ENCODE measurements at places on chromosomes 7 and 10.

GRCh38 chr10:102234888-102235597 is 6.3 kb downstream of the PITX3 start:
- peak; percentile 56 for DNase-seq

DNA sequence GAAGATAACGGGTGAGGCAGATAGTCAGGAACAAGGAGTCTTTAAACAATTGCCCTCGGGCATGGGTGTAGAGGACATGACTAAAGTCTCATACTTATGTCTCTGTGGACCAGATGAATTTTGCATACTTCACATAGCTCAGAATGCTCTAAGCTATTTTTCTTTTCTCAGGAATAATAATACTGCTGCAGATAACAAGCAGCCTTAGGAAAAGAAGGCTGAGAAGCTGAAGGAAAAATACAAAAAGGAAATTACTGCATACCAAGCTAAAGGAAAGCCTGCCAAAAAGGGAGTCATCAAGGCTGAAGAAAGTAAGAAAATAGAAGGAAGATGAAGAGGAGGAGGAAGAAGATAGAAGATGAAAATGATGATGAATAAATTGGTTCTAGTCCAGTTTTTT is 13.4 kb upstream of the ERCC6 start:
- no peak for DNase-seq

DNA sequence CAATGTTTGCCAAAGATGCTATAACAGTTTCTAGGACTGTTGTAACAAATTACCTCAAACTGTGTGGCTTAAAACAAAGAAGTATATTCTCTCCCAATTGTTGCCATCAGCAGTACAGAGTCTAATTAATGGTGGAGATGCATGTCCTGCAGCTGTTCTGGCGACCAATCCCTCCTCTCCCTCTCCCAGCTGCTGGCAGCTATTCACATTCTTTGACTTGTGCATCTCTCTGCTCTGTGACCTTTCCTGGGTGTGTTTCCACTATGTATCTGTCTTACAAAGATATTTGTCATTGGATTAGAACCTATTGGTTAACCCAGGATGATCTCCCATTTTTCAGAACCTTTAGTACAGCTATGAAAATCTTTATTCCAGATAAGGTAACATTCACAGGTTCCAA is 561.7 kb upstream of the POM121L12 start:
- no peak for DNase-seq

DNA sequence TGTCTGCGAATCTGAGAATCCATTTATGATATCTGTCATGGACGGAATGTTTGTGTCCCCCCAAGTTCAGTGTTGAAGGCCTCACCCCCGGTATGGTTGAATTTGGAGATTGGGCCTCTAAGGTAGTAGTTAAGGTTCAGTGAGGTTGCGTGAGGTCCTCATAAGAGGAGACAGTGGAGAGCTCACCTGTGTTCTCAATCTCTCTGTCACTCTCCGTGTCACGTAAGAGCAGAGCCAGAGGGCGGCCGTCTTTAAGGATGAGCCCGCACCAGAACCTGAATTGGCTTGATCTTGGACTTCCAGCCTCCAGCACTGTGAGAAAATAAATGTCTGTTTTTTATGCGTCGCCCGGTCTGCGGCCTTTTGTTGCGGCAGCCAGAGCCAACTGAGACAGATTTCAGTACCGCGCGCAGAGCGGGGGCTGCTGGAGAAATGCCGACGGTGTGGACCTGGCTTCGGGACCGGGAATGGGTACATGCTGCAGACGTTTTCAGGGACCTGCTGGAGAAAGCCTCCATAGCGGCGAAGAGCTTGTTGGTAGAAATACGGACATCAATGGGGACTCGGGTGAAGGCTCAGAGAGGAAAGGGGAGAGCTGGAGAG is 40.2 kb downstream of the WDR37 start:
- peak; percentile 64 for DNase-seq

- DNase-seq = no peak
Measured at GRCh38 chr10:59593768-59594167, 115.9 kb downstream of the SLC16A9 start.

DNA sequence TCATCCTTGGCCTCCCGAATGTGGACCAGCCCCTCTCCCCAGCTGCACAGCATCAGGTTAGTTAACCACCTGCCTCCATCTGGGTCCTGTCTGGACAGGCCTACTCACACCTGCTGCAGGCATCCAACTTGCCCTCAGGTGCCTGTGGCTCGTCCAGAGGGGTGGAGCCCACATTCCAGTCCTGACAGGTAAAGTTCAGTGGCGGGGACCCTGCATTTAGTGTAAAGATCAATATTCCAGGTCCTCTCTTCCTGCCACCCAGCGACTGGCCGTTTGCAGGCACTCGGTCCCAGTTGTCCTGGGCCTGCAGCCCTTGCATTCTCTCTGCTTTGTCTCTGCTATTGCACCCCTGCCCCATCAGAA is 15.0 kb downstream of the HTRA1 start:
- DNase-seq = peak; percentile 81

GRCh38 chr10:31770307-31770902 is 158.2 kb downstream of the ARHGAP12 start:
- DNase-seq = no peak

GRCh38 chr7:155638366-155638765 is 6.1 kb upstream of the RBM33 start:
- DNase-seq = no peak

DNA sequence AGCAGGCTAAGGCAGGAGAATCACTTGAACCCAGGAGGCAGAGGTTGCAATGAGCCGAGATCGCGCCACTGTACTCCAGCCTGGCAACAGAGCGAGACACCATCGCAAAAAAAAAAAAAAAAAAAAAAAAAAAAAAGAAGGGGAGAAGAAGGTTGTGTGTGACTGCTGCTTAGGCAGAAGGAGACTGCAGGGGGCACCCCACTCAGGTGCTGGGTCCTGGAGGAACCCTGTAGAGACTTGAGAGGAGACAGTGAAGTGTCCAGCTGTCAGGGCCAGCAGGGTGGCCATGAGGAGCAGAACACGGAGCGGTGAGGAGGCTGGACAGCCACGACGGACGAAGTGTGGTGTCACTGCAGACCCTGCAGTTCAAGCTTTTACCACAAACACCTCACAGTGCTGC is 99.0 kb upstream of the NMT2 start:
- DNase-seq = no peak

GRCh38 chr10:93921338-93921737 is 27.6 kb downstream of the SLC35G1 start:
- DNase-seq = no peak

DNA sequence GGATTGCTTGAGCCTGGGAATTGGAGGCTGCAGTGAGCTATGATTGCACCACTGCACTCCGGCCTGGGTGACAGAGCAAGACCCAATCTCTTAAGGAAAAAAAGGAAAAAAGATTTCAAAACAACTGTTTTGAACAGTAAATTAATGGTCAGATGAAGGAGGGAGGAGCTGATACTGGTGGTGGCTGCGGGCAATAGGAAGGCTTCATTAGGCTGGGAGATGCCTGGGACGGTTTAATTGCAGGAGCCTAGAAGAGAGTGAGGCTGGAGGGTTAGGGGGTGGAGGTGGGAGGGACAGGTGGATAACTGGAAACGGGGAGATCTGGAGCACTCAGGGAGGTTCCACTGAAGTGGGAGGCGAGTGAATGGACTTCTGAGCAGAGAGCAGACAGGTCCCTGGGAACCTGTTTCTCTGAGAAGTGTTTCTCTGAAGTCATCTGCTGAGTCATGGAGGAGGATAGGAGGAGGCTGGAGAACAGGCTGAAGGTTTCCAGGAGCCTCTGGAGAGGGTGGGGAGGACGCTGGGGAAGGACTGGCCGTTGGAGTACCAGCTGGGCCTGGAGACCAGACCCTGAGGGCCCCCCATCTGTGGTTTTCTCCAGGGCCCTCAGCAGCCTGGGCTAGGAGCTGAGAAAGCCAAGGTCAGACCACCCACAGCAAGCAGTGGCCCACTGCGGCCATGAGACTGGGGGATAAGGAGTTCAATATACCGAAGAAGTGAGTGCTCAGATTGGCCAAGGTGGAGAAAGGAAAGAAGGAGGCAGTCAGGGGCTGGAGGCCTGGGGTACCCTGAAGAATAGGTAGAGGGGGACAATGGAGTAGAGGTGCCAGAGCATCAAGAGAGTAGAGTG is 14.4 kb upstream of the YWHAG start:
- DNase-seq = no peak

GRCh38 chr10:18142151-18142550 is 1.9 kb downstream of the CACNB2 start:
- no peak for DNase-seq

DNA sequence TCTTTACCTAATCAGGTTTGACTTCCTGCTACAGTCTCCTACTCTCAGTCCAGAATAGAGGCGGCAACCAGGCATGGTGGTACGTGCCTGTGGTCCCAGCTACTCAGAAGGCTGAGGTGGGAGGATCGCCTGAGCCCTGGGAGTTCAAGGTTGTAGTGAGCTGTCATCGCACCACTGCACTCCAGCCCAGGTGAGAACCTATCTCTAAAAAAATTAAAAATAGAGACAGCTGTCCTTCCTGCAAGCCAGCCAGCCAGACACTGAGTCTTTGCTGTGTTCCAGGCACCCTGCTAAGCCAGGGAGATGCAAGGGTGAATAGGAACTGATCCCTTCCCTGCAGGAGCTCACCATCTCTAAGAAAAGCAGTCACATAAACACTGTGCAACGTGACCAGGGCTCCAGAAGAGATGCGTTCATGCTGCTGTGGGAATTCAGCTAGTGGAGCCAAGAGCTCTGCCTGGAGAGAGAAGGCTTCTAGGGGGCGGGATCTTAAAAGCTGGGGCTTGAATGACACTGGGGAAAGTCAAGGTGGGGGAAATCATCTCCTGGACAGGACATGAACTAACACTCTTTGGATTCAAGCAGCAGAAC is 22.1 kb upstream of the SLIT1 start:
- DNase-seq = no peak

DNA sequence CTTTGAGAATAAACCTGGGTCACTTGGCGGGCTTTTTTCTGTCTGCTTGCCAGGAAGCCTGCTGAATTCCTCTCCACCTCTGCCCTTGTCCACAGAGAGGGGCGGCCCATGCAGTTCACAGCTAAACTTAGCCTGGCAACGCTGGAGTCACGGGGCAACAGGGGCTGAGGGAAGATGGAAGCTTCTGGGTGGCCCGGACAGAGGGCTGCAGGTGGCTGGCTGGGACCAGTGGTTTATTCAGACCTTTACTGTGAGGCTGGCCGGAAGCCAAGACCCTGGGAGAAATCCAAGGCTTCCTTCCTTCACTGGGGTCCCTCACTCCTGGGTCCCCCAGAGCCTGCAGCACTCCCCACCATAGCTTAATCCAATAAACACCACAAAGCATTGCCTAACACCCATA is 17.0 kb downstream of the ITPRIP start:
- no peak for DNase-seq

DNA sequence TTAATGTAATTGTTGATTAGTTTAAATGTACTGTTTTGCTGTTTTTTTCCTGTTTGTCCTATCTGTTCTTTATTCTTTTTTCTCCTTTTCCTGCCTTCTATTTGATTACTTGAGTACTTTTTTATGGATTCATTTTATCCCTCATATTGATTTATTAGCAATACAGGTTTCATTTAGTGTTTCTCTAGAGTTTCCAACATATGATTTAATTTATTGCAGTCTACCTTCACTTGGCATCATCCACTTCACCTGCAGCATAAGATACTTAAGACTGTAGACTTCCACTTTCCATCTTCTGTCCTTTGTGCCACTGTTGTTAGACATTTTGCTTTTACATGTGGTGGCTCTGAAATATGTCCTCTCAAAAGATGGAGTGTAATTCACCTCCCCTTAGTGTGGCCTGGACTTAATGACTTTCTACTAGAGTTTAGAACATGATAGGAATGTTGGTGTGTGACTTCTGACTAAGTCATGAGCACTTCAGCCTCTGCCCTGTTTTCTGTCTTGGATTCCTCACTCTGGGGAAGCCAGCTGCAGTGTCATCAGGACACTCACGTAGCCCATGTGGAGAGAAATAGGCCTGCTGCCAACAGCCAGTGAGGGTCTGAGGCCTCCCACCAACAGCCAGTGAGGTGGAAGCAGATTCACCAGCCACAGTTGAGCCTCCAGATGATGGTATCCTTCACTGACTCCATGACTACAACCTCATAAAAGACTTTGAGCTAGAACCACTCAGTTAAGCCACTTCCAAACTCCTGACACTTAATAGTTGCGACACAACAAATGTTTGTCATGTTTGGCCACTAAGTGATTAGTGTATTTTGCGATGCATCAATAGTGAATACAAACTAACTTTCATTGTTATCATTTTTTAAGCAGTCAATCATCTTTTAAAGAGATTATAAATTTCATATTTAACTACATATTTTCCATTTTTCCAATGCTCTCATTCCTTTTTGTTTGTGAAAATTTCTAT is 643.5 kb upstream of the DPP6 start:
- DNase-seq = no peak

DNA sequence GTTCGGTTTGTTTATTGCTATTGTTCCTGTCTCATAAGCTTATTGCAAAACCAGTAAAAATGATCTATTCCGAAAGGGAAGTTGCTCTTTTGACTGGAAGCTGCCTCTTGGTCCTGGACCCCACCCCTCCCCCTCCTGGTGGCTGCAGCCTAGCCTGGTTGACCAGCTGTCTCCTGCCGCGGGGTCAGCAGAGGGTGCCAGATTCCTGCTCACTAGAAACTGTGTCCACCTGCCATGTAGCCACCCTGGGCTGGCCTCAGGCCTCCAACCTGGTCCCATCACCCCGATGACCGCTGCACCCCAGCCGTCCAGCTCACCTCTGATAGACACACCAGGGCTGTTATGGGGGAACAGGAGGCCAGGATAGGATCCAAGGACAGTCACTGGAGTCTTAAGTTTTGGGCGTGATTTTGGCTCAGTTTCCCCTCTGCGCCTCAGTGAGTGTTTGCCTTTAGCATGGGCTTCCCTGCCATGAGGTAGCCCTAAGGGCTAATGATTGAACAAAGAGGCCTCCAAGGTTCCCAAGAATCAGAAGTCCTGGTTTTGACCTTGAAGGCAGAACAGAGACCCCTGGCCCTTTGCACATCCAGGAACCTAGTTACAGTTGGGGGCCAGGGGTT is 32.9 kb upstream of the SLF2 start:
- no peak for DNase-seq

GRCh38 chr10:317271-317769 is 182.1 kb downstream of the ZMYND11 start:
- no peak for DNase-seq

GRCh38 chr7:47951374-47951773 is 3.1 kb upstream of the PKD1L1 start:
- DNase-seq = no peak

DNA sequence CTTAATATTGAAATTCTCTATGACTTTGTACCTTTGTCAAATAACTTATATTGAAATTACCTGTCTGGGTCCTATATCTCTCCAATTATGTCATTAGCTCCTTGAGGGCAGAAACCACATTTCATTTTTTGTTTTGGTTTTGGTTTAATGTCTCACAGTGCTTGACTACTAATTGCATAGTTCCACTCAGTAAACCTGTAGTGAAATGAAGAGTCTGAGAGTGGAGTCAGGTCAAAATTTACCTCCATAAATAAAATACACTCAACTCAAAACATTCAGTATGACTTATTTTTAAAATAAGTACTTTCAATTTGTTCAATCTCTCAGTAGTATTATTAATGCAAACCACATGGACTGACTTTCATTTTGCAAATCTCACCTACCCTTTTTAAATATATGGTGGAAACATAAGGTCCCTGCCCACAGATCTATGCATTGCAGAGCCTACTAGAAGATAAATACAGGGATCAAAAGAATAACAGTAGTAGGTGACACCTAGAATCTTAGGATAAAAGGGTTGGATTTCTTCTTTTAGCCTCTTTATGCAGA is 32.5 kb downstream of the PDE1C start:
- DNase-seq = no peak
